NCI-H1694 treated with DMSO at 0.1 percent for 48 hours (cell line): ENCODE measurements at places on chromosomes 3 and 15.

GRCh38 chr15:99542828-99543227 lies 23.0 kb upstream of the MEF2A start:
- DNase-seq = no peak

GRCh38 chr15:81914734-81915256 lies 131.0 kb downstream of the MEX3B start:
- peak; percentile 1 for DNase-seq

DNA sequence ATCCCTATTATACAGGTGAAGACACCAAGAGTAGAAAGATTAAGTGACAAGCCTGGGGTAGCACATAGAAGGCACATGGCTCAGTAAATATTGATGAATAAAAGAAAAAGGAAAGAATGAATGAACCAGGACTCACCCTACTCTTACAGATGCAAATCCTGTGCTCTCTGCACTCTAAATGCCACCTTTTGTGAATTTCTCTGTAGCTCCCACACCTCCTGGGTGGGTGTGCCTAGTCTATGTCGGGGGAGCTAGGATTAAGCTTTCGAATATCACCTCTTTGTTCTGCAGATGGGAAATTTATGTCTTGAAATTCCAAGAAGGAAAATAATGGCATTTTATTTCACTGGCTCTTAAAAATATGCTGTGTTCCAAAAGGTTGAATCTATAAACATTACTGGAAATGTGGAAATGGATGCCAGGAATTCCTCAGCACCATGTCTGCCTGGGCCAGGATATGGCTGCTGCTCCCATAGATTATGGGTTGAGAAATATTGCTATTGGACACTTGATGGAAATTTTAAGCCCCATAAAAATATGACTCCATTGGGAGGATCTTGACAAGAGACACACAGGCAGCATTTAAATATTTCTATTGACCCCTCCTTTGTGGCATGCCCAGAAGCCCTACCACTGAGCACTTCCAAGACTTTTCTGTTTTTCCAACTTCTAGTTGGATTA lies 43.3 kb downstream of the CCNB2 start:
- DNase-seq = no peak

DNA sequence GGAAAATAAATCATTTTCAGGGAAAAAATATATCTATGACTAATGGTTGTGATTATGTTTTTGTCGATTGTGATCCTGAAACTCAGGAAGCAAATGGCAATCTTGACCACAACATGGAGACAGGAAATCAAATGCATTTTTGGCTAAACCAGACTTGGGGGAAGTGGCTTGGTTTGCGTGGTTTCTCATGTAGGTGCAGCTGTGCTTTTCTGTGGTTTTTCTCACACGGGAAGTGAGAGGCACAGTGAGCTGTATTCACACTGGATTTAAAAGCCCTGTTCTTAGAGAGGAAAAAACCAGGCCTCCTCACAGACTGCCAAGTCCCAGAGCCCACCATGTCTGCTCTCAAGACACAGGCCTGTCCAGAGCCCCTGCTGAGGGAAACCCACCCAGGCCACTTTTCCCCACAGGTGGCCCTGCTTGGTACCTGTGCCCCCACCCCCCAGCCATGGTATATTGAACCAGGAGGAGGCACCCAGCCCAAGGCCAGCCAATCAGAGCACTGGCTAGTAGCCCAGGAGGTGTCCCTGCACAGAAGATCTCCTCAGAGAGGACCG lies 46.1 kb downstream of the BTD start:
- no peak for DNase-seq

GRCh38 chr15:85044251-85044853 lies 62.7 kb downstream of the PDE8A start:
- no peak for DNase-seq
